ENCODE measurements at places on chromosomes 2 and 18. TPM values are rescaled to one million over a fixed set of nuclear protein-coding genes. Genes with fewer than 3 reads are reported as not detected.
A peak's percentile ranks its signal among the peaks of the same experiment; 100 is the strongest.

The SERPINB2 gene
- 8.2 TPM for total RNA-seq

The CYBRD1 gene
- 230 TPM for total RNA-seq

The PCARE gene
- not detected for total RNA-seq

The FKBP1B gene
- total RNA-seq, result 6.4 TPM

The ARHGAP25 gene
- total RNA-seq, result 3.1 TPM

The PPP1CB gene
- total RNA-seq, result 548 TPM

The CTAGE1 gene
- total RNA-seq, result not detected

The MRPL30 gene
- total RNA-seq, result 30.0 TPM

GRCh38 chr2:24919037-24919505 is 966 bp downstream of the ADCY3 start:
- H3K27ac ChIP-seq, result peak overlapping the region; percentile 80
- DNase-seq, result no peak
- H3K36me3 ChIP-seq, result no peaks in the 10 kb centered on the region
- H3K27me3 ChIP-seq, result no peaks in the 10 kb centered on the region

GRCh38 chr18:9365406-9365805 is 30.8 kb downstream of the TWSG1 start:
- no peaks in the 10 kb centered on the region for H3K36me3 ChIP-seq
- DNase-seq, result no peak
- no peak overlapping the region for H3K27ac ChIP-seq
- no peak overlapping the region for H3K4me3 ChIP-seq

- no peaks in the 10 kb centered on the region for H3K4me1 ChIP-seq
- no peak overlapping the region for H3K27ac ChIP-seq
- H3K27me3 ChIP-seq, result no peaks in the 10 kb centered on the region
- no peak overlapping the region for H3K4me3 ChIP-seq
These were observed 1.0 kb downstream of the TEX51 start for GRCh38 chr2:126899616-126900185.

- no peak overlapping the region for H3K4me3 ChIP-seq
- no peaks in the 10 kb centered on the region for H3K27me3 ChIP-seq
- no peak for DNase-seq
- no peaks in the 10 kb centered on the region for H3K4me1 ChIP-seq
These were observed 310.2 kb upstream of the GALNT5 start for GRCh38 chr2:156947261-156947660.

DNA sequence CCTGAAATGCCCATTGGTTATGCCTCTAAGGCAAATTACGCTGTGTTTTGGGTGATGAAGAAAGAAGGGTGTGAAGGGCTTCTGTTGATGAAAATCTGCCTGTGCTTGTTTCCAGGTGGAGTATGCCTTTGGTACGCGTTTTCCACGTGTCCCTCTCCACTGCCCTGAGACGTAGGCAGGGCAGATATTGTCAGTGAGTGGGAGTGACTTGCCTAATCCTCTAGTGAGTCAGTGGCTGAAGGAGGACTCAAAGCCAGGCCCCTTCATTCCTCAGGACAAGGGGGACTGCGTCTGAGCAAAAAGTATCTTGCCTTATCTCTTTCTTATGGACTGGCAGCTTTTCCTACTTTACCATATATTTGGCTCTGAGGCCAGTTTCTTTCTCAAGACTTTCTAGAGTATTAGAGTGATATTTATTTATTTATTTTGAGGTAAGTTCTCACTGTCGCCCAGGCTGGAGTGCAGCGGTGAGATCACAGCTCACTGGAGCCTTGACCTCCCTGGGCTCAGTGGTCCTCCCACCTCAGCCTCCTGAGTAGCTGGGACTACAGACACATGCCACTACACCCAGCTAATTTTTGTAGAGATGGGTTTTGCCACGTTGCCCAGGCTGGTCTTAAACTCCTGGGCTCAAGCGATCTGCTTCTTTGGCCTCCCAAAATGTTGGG is 10.2 kb downstream of the RALB start:
- H3K4me1 ChIP-seq, result no peaks in the 10 kb centered on the region
- H3K27ac ChIP-seq, result no peak overlapping the region
- no peaks in the 10 kb centered on the region for H3K36me3 ChIP-seq
- DNase-seq, result no peak

- H3K27me3 ChIP-seq, result no peaks in the 10 kb centered on the region
- no peaks in the 10 kb centered on the region for H3K36me3 ChIP-seq
- no peak overlapping the region for H3K27ac ChIP-seq
- no peaks in the 10 kb centered on the region for H3K4me1 ChIP-seq
- DNase-seq, result no peak
These were observed 136.9 kb upstream of the IL1R2 start for GRCh38 chr2:101854877-101855276.

DNA sequence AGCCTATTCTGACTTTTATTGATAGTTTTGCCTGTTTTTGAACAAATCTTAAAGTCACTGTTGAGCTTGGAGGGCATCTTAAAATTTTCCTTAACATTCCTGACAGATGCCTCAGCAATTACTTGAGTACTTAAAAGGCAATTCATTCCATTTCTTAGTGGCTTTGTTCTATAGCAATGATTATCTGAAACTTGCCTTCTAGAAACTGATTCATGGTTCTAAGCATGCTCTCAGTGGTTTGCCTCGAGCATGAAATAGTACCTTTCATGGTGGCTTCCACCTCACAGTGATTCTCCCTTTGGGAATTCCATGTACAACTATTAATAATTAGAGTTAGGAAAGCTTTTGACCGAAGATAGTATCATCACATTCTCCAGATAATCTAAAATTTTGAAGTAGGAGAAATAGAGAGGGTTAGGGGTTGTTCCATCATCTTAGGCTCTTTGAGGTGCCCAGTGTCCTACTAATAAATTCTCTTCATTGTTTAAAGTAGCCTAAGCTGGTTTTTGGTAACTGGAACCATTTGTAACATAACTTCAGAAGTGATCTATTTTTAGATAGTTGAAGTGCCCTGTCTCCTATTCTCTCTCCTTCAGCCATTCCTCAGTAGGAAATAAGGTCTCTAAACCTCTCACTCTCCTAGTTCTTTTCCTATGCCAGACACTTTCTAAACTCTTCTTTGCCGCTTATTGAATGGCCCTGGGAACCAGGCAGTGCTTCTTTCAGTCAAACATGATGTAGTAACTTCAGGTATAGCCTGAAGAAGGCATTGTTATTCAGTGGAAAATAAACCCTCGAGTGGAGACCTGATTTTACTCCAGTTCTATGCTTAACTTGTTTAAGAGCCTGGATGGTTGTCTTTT is 156.1 kb downstream of the HAUS1 start:
- H3K27ac ChIP-seq, result no peak overlapping the region
- H3K27me3 ChIP-seq, result no peaks in the 10 kb centered on the region
- H3K36me3 ChIP-seq, result no peaks in the 10 kb centered on the region
- H3K4me1 ChIP-seq, result no peaks in the 10 kb centered on the region
- DNase-seq, result no peak

DNA sequence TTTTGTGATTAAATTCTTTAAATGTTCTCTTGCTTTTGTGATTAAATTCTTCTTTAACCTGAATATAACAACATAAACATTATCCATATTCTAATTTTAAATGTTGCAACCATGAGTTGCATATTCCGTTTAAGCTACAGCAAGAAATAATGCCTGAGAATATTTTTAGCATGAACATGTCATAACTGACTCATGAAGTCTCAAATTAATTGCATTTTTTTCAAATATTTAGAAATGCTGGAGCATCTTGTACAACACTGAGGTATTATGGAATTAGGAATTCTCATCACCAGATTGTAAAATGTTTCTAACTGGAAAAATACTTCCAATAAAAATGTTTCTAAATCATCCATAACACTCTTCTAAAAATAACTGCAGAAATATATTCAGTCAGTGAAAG is 14.7 kb downstream of the ROCK2 start:
- DNase-seq, result no peak
- no peaks in the 10 kb centered on the region for H3K27me3 ChIP-seq
- peak overlapping the region; percentile 60 for H3K27ac ChIP-seq

- H3K27me3 ChIP-seq, result no peaks in the 10 kb centered on the region
- H3K36me3 ChIP-seq, result no peaks in the 10 kb centered on the region
- no peak overlapping the region for H3K4me3 ChIP-seq
- no peak for DNase-seq
- no peaks in the 10 kb centered on the region for H3K4me1 ChIP-seq
These were observed 90.5 kb downstream of the LAMA3 start for GRCh38 chr18:23779696-23780303.

- no peak overlapping the region for H3K27ac ChIP-seq
- no peak overlapping the region for H3K4me3 ChIP-seq
- DNase-seq, result no peak
- no peaks in the 10 kb centered on the region for H3K36me3 ChIP-seq
- H3K27me3 ChIP-seq, result no peaks in the 10 kb centered on the region
- H3K4me1 ChIP-seq, result no peaks in the 10 kb centered on the region
These were observed 53.1 kb downstream of the VIL1 start for GRCh38 chr2:218471982-218472381.

DNA sequence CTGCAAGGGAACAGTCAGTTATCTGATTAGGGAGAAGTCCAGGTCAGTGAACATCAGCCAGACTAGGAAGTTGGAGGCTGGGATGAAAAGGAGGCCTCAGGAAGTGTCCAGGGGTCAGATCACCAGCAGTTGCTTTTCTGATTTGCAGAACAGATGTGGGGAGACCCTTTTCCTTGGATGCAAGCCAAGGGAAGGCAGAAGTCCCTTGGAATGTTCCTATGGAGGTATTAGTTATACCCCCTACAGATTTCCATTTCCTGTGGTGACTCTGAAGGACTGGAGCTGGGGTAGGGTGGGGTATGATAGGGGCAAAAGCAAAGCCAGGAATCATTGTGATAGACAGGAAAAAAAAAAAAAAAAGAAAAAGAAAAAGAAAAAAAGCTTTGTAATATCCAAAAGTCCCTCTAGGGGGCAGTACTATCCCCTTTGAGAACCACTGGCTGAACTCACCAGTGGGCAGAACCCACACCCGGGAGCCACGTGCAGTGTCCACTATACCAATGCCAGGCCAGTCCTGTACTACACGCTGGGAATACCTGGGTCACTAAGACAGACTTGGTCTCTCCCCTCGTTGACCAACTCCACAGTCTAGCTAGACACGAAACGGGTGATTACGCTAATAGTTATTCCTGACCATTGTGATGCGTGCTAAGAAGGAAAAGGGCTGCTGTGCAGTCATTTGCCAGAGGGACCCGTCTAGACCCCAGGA is 7.4 kb downstream of the DYSF start:
- H3K4me3 ChIP-seq, result no peak overlapping the region
- no peaks in the 10 kb centered on the region for H3K36me3 ChIP-seq
- no peak overlapping the region for H3K27ac ChIP-seq
- H3K27me3 ChIP-seq, result no peaks in the 10 kb centered on the region
- H3K4me1 ChIP-seq, result no peaks in the 10 kb centered on the region

- H3K36me3 ChIP-seq, result no peaks in the 10 kb centered on the region
- no peaks in the 10 kb centered on the region for H3K27me3 ChIP-seq
- no peaks in the 10 kb centered on the region for H3K4me1 ChIP-seq
- peak overlapping the region; percentile 44 for H3K27ac ChIP-seq
These were observed 47.2 kb downstream of the DYSF start for GRCh38 chr2:71500426-71501079.
